T-cell (primary cell): ENCODE measurements at places on chromosomes 16 and 17.
A peak's percentile ranks its signal among the peaks of the same experiment; 100 is the strongest.

- peak; percentile 42 for DNase-seq
Observed at GRCh38 chr16:785563-786535, 2.3 kb downstream of the RPUSD1 start.

DNA sequence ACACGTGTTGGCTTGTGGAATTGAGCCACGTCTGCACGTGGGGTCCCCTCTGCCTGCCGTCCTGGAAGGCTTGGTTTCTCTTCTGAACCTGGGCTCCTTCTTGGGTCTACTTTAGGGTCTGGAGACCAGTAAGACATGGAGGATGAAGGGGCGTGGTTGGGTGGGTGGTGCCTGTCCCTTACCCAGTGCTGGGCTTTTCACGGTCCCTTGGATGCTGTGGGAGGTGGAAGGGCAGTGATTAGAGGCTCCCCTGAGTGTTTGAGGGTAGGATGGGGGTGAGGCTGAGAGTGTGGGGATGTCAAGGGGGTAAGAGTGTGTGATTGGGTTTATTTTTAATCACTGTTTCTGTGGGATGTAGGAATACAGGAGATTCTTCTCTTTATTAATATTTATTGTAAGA lies 38.3 kb downstream of the MGAT5B start:
- no peak for DNase-seq

DNA sequence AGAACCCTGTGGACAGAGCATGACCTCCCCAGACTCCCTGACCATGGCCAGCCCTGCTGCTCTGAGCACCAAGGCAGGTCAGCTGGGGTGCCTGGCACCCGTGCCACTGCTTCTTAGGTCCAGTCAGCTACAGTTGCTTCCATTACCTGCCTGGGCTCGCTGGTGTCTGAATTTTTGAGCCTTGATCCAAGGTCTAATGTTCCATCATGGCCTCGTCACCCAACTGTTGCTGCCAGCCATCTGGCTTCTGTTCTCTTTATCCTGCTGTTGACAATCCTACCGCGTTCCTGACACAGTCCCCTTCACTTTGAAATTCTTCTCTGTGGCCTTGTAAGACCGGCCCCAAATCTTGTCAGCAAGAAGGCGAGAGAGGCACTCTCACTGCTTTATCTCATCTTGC lies 16.7 kb downstream of the GLYR1 start:
- no peak for DNase-seq

- DNase-seq: no peak
Observed at GRCh38 chr16:83903751-83904150, 4.8 kb downstream of the MLYCD start.

DNA sequence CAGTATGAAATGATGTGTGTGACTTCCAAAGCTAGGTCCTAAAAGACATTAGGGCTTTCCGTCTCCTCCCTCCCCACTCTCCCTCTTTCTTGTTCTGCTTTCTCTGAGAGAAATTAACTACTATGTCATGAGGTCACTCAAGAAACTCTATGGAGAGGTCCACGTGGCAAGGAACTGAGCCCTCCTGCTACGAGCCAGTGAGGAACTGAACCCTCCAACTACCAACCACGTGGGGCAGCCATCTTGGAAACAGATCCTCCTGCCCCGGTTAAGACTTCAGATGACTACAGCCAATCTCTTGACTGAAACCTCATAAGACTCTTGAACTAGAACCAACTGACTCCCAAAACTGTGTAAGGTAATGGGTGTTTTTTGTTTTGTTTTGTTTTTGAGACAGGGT lies 4.2 kb upstream of the ALOX15 start:
- DNase-seq: no peak

DNA sequence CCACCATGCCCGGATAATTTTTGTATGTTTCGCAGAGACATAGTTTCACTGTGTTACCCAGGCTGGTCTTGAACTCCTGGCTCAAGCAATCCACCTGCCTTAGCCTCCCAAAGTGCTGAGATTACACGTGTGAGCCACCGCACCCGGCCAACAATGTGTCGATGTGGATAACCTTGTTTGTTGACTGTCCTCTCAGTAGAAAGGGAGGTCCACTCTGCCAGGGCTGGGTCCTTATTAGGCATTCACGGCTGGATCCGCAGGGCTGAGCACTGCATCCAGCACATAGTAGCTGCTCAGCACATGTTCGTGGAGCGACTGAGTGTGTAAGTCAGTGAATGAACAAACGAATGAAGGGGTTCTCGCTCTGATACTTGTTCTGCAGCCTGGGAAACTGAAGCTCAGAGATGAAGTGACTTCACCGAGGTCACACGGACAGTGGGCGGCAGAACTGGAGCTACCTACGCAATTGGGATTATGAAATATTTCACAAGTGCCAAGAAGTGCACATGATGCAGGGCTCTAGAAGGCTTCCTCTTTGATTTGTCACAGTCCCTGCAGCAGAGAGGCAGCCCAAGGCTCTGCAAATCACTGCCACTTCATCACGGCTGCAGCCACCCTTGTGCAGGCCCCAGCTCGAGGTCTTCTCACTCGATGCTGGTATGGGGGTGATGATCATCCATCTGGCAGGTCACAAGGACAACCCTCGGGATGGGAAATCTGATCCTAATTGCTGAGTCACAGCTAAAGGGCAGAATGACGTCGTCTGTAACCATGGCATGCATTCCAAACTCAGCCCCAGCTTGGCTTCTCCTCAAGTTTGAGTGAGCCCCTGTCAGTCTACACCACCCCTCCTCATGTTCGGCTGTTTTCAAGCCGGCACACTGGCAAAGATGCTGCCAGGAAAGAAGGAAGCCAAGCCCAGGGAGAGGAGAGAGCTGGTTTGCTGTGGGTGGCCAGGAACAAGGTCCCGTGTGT lies 28.0 kb upstream of the SNN start:
- no peak for DNase-seq

GRCh38 chr17:79595921-79596320 lies 14.9 kb downstream of the RBFOX3 start:
- DNase-seq: no peak

GRCh38 chr17:12667299-12667958 lies 1.7 kb downstream of the MYOCD start:
- DNase-seq: no peak

GRCh38 chr16:4245077-4245791 lies 3.4 kb upstream of the SRL start:
- no peak for DNase-seq

- no peak for DNase-seq
Observed at GRCh38 chr17:78525511-78526160, 51.6 kb downstream of the DNAH17 start.

DNA sequence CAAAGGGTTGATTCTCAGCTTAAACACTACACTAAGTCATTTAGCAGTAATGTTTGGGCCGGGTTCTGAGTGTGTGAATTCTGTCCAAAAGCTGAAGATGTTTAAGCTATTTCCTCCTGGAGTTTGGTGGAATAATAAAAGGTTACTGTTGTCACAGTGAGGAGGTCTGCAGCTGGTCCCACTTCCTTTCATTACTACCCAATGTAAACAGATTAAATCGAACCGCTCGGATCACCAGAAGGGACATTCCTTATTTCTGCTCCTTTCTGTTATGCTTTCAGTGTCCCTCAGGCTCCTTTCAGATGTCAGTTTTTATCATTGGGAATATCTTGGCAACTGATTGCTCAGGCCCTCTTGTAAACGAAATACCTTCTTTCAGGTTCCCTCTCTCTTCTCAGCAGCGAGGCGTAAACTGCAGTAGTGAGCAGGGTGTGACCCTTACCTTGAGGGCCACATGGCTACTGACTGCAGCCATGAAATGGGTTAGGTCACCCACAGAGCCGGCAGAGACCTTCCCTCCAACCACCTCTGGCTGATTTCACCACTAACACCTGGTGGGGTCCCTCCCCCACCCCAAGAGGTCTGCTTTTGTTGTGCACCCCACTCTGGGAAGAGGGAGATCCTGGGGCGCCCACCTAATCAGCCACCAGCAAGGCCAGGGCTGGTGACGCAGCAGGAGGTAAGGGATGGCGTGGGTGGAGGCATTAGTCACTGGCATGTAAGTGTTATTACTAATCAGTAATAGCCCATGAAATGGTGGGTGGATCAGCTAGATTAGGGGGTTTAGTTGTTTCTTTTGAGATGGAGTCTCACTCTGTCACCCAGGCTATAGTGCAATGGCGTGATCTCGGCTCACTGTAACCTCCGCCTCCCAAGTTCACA lies 117.6 kb downstream of the VPS53 start:
- DNase-seq: no peak

GRCh38 chr17:75487351-75488070 lies 27.8 kb downstream of the CASKIN2 start:
- DNase-seq: peak; percentile 75

GRCh38 chr16:8458481-8459046 lies 131.7 kb downstream of the TMEM114 start:
- no peak for DNase-seq

GRCh38 chr17:56203430-56203829 lies 50.2 kb downstream of the ANKFN1 start:
- no peak for DNase-seq

DNA sequence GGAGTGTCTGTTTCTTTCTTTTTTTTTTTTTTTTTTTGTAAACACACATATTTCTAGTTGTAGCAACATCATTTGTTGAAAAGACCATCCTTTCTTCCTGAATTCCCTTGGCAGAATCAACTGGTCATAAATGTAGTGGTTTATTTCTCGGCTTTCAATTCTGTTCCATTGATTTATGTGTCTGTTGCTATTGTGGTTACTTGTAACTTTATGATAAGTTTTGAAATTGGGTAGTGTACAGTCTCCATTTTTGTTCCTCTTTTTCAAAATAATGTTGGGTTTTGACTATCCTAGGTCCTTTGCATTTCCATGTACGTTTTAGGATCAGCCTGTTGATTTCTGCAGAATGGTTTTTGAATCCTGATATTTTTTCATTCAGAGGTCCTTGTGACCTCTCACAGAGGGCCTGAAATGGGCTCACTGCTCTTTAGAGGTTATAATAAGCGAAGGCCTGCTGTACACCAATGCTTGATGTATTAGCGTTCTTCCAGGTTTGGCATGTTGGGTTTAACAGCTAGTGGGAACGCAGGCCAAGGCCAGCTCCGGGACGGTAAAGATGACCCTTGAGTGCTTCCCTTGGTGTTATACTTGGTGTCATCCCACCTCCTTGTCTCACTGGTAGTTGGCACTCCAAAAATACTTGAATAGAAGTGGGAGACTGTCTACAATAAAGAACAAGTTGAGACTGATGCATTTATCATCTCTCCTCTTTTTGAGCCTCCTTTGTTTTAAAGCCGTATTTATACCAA lies 43.8 kb downstream of the ZNRF1 start:
- DNase-seq: no peak

DNA sequence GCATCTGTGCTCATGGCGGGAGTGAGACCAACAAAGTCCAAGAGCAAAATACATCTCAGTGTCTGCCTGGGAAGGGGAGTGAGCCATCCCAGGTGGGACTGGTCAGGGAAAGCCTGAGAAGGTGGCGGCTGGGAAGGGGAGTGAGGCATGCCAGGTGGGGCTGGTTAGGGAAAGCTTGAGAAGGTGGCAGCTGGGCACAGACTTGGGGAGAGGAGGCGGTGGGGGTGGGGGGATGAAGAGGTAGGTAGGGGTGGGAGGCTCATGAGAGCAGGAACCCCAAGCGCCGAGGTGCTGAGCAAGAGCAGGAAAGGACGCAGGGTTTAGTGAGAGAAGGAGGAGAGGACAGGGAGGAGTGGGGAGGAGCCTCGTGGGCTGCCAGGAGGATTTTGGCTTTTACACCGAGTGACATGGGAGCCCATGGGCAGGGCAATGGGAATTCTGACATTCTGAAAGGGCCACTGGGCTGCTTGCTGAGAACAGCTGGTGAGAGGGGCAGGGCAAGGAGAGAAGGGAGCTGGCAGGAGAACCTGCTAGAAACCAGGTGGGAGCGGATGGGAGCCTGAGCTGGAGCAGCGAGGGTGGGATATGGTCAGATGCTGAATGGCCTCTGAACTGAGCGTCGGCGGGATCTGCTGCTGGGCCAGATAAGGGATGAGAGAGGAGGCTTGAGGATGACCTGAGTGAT lies 256.1 kb upstream of the RPL38 start:
- DNase-seq: no peak

GRCh38 chr17:16584273-16584995 lies 15.4 kb upstream of the ZNF287 start:
- DNase-seq: peak; percentile 95

- DNase-seq: no peak
Observed at GRCh38 chr16:65579050-65579449, 457.2 kb upstream of the CDH11 start.

- no peak for DNase-seq
Observed at GRCh38 chr16:65936096-65936495, 430.4 kb upstream of the CDH5 start.

DNA sequence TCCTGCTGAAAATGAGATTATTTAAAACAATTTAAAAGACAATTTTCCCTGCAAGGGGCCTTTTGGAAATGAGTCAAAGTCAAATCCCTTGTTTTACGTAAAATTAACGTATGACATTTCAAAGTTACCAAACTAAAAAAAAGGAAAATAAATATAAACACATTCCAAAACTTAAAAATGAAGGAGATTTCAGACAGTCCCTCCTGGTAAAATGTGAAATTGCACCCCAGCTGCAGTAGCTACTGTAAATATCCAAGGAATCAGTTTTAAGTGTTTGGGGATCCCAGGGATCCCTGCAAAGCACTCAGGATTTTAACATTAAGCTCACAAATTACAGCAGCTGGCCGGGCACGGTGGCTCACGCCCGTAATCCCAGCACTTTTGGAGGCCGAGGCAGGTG lies 63.3 kb downstream of the NXN start:
- DNase-seq: no peak

DNA sequence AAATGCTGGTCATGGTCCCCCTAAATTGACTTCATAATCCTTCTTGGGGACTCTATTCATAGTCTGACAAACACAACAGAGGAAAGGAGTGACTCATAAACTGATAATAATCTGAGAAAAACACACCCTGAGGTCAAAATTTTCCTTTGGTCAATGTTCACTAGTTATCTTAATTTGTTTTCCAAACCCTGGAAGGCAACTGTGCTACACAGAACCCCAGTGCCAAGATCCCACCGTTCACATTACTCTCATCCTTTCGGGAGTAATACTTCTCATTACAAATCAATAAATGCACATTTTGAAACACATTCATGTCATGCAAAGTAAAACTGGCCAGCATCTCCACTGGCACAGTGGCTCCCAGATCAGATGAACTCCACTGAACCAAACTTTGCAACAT lies 23.2 kb downstream of the COIL start:
- DNase-seq: no peak

DNA sequence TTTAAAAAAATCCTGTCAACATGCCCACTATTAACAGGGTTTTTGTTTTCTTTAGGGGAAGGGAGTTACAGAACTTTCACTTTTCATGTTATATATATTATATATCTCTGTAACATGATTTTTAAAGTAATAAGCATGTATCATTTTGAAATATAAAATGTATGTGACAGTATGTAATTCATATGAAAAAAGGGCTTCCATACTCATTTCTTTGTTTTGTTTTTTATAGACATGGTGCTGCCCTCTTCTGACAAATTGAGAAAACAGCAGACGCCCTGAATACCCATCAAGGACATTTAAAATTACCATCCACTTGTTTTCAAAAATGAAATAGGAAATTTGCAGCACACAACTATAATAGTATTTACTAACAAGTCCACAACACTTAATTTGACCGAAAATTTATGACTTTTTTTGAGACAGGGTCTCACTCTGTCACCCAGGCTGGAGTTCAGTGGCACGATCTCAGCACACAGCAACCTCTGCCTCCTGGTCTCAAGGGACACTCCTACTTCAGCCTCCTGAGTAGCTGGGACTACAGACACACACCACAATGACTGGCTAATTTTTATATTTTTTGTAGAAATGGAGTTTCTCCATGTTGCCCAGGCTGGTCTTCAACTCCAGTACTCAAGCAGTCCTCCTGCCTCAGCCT lies 30.4 kb downstream of the CFDP1 start:
- DNase-seq: no peak

GRCh38 chr17:49447628-49448302 lies 33.1 kb upstream of the PHB1 start:
- DNase-seq: no peak
